NCI-H69 (cell line): ENCODE measurements at places on chromosomes 7 and 10.

DNA sequence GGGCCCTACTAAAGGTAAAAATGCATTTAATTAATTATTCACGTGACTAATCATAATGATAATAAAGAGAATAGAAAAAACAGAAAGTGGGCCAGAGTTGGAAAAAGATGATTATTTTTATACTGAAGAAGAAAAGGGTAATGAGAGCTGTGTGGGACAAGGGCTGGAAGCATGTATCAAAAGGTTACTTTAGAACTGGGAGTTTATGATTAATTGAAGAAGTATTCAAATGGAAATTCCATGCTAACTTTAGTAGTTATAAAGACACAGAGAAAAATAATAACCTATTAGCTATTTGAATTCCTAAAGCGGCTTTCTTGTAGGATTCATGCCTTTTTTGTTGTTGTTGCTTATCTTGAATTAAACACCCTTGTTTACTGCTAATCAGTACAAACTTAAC, 49.9 kb downstream of the MKX start:
- no peak for DNase-seq

- no peak for DNase-seq
Measured at GRCh38 chr10:5047912-5048628, 44.4 kb upstream of the AKR1C2 start.

- DNase-seq, result no peak
Measured at GRCh38 chr10:109191341-109191740, 732.0 kb downstream of the XPNPEP1 start.

GRCh38 chr7:179948-180694, 12.2 kb upstream of the FAM20C start:
- no peak for DNase-seq

GRCh38 chr10:110615057-110615747, 28.9 kb upstream of the RBM20 start:
- DNase-seq, result peak; percentile 59

- DNase-seq, result no peak
Measured at GRCh38 chr7:18574235-18574540, 78.6 kb downstream of the HDAC9 start.

GRCh38 chr10:5502571-5503476, 3.5 kb upstream of the CALML5 start:
- no peak for DNase-seq

GRCh38 chr7:83271212-83272099, 108.8 kb upstream of the PCLO start:
- DNase-seq, result peak; percentile 71

- no peak for DNase-seq
Measured at GRCh38 chr10:113479346-113480080, 73.3 kb upstream of the HABP2 start.

DNA sequence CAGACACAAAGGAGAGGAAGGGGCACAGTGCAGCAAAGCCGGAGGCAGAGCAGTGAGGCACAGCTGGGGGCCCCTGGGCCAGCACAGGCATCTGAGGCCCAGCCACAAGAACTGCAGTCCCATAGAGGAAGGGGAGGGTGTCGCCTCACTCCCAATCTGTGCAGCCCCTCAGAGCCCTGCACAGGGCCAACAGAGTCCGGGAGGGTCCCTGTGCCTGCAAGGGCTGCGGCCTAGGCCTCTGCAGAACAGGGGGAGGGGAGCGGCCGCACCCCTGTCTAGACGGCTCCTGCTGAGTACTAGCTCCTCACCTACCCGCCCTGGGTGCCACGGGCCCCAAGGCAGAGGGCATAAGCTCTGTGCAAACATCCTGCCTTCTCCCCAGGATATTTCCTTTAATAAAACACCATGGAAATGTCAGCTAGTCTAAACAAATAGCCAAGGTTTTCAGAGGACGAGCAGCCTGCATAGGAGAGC, 32.4 kb upstream of the RET start:
- DNase-seq, result peak; percentile 64

GRCh38 chr7:137990251-137990941, 11.5 kb downstream of the CREB3L2 start:
- DNase-seq, result no peak

- DNase-seq, result peak; percentile 71
Measured at GRCh38 chr7:118580743-118581382, 356.4 kb downstream of the ANKRD7 start.

- DNase-seq, result no peak
Measured at GRCh38 chr7:13352677-13353076, 636.8 kb downstream of the ETV1 start.

- DNase-seq, result peak; percentile 8
Measured at GRCh38 chr7:91656541-91657482, 223.7 kb downstream of the MTERF1 start.

DNA sequence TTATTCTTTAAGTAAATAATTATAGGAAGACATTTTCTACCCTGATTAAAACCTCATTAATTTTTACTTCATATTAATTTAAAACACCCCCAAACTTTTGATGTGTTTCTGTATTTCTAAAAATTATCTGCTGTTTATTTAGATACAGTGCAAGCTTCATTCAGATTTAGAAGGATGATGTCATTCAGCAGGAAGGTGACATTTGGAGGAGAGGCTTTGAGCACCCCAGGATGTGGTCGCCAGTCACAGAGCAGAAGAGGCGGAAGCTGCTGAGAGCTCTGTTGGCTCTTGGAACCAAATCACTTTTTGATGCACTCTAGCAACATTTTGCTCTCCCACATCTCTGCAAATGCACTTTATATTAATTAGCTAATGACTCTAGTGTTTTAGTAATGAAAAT, 233.9 kb upstream of the CACNA2D1 start:
- peak; percentile 85 for DNase-seq

DNA sequence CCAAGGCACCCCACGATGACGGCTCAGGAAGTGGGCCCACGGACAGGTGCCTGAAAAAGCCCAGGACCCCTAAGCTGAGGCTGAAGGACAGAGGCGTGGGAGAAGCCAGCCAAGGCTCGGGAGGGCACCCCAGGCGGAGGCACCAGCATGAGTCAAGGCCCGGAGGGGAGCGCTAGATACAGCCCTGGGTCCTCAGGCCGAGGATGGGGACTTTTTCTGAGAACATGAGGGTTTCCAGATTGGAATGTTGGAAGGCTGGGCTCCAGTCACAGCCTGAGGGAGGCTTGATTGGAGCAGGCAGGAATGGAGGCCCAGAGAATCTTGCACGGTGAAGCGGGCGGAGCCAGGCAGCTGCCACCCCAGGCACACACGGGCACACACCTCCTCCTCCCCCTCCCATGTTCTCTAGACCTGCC, 19.0 kb upstream of the ELFN1 start:
- no peak for DNase-seq
